HS-27A (cell line): ENCODE measurements at places on chromosomes 4 and X.

DNA sequence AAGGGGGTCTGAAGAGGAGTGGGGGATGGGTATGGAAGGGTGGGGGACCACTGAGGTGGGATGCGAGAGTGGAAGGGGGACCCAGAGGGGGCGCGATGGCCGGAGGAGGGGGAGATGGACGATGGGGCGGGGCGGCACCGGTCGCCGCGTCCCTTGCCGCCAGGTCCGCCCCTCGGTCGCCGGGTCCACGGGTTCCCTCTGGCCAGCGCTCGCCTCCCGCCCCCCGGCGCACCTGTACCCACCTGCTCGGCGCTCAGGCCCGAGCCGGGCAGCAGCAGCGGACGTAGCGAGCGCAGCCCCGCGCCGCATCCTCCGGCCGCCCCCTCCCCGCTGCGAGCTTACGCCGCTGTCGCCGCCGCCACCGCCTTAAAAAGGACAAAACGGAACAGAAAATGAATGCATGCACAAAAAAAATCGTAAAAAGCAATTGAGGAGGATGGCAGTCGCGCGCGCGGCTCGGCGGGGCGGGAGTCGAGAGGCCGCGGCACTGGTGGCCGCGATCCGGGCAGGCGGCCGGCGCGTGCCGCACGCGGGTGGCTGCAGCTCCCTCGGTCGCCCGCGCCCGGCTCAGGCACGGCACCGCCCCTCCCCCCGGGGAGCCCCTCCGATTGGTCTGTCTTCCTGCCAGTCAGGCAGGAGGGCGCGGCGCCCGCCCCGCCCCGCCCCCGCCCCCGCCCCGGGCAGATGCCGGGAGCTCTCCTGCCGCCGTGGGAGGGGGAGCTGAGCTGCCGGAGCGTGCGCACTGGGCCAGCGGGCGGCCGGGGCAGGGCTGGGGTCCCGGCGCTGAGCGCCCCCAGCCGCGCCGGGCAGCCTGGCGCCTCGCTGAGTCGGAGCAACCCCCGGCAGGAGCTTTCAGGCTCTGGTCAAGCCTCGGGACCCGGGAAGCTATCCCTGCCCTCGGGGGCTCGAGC lies at the start of gene JAKMIP1:
TSS of gene JAKMIP1 (minus strand) at position 539 of the 911 bp plus-strand sequence. CDS start 87,699 bp downstream, outside the sequence.
- DNase-seq = no peak

DNA sequence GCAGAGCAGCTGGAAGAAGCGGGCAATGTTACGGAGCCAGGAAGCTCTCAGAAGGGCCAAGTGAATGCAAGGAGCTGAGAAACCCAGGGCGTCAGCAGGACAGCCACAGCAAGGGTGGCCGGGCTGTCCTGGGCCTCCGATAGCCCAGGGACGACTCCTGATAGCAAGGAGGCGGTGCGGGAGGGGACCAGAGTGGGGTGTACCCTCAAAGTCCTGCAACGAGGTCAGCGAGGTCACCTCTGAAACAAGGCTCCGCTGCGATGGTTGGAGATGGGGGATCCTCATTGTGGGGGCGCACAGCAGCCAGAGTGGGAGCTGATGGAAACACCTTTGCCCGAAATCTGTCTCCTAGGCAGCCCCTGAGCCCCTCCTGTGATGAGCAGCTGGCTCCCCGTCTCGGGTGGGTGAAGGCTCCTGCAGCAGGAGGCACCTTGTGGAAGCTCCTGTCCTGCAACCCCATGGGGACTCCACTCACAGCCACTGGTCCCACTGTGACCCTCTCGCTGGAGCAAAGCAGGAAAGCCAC lies 4.3 kb upstream of the CCNQ start:
- DNase-seq = no peak

GRCh38 chrX:153633607-153634180 lies 13.3 kb upstream of the DUSP9 start:
- no peak for DNase-seq

DNA sequence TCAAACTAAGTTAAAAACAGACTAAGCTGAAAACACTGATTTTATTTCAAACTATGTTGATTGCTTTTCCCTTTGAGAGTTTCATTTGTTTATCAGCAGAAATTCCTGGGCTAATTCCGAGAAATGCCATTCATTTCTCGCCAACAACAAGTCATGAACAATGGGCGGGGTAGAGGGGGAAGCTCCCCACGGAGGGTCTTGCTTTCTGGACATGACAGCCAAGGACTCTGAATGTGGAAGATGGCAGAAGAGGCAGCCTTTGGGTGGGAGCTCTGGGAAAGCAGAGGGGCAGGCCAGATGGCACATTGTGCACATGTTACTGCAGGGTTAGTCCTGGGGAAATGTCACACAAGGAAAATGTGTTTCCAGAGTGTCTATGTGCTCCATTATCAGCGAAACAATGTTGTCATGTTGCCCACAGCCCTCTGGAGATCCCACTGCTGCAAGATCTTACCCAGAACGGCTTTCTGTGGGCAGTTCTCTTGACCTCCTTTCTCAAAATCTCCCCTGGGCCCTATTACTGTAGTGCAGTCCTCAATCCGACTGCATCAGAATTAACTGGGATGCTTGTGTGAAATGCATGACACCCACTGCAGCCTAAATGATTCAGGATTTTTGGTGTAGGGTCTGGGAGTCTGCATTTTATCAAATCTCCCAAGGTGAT lies 45.0 kb downstream of the CHRDL1 start:
- no peak for DNase-seq

- DNase-seq = no peak
Measured at GRCh38 chr4:126271292-126271691, 956.5 kb downstream of the FAT4 start.

DNA sequence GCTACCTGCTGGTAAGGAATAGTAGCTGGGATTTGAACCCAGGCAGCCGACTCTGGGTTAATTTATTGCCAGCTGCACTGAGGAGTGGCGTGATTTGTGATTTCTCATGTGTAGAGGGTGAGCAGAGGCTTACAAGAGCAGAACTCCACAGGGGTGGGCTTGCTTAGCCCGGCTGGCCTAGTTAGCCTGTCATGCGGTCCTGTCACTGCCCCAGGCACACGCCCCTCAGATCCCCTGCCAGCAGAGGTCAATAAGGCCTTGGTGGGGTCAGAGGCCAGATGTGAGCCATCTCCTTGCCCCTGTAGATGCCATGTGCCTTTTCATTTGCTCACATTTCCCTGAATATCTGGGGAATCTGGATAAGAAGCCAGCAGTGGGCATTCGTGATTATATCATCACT lies 13.4 kb downstream of the NSDHL start:
- DNase-seq = no peak

- no peak for DNase-seq
Measured at GRCh38 chr4:155491336-155492120, 114.8 kb upstream of the MAP9 start.

GRCh38 chr4:20384456-20384855 lies 132.8 kb downstream of the SLIT2 start:
- no peak for DNase-seq
